Cardiac fibroblast (primary cell): ENCODE measurements at places on chromosomes 1 and 21.

GRCh38 chr1:159352436-159352835 is 50.3 kb downstream of the FCER1A start:
- no peak for DNase-seq

DNA sequence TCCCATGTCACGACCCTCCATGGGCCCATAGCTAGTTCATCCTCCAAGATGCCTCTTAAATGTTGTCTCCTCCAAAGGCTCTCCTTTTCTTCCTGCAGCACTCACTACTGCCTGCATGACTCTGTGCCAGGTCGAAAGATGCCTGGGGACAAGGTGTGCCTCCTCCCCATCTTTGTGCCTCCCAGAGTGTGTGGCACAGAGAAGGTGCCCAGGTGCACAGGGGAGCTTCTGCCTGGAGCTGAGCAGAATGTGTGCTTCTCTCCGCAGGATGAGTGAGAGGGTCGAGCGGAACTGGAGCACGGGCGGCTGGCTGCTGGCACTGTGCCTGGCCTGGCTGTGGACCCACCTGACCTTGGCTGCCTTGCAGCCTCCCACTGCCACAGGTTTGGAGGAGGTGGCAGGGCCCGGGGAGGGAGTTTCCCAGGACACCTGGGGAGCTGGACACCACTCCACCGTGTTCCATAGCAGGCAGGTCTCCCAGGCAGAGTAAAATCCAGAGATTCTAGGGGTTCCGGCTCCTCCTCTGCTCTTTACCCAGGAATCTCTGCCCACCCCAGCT is 6.9 kb upstream of the PPM1J start:
- no peak for DNase-seq

DNA sequence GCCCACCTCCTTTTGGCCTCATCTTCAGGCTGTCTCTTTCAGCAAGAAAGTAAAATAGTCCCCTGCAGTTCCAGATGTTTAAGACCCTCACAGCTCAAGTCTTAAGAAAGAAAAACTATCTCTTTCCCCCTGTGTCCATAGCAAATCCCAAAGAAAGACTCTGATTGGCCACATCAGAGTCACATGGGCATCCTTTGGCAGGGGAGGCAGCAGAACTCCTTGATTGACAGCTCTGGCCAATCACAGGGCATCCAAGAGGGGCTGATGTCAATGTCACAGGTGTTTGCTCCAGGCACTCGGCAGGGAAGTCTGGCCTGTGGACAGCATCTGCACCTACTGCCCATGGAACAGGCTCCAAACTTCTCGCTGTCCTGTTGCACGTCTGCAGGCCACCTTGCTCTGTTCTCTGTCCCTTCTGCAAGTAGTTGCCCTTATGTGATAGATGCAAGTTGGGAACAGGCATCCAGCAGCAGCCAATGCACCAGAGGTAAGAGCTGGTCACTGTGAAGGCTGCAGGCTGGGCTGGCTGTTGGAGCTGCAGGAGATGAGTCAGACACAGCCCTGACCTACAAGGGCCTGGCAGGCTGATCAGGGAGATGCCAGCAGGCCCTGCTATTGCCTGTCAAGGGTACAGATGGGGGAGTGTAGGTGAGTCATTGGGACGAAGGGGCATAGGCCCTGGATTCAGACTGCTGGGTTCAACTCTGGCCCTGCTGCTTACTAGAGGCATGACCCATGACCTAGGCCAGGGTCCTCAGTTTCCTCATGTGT is 96.8 kb upstream of the TMEM51 start:
- DNase-seq, result peak; percentile 35

DNA sequence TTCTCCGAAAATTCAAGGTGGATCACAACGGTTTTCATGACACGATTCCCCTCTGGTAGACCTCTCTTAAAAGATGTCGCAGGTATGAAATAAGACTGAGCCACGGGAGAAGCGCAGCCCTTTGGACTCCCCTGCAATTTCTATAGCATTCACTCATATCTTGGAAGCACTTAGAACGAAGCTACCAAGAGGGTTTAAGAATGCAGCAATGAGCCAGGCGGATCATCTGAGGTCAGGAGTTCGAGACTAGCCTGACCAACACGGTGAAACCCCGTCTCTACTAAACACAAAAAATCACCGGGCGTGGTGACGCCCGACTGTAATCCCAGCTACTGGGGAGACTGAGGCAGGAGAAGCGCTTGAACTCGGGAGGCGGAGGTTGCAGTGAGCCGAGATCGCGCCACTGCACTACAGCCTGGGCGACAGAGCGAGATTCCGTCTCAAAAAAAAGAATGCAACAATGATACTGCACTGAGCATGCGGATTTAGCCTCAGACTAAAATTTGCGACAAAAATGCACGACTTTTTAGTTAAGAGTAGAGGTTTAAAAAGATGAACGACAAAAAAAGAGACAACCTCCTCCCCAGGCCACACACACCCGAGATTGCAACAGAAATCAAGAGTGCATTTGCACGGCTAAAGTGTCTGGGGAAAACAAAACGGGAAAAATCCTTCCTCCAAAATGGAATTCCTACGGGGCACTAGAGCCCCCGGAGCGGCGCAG is 743 bp downstream of the TOMM20 start:
- no peak for DNase-seq

DNA sequence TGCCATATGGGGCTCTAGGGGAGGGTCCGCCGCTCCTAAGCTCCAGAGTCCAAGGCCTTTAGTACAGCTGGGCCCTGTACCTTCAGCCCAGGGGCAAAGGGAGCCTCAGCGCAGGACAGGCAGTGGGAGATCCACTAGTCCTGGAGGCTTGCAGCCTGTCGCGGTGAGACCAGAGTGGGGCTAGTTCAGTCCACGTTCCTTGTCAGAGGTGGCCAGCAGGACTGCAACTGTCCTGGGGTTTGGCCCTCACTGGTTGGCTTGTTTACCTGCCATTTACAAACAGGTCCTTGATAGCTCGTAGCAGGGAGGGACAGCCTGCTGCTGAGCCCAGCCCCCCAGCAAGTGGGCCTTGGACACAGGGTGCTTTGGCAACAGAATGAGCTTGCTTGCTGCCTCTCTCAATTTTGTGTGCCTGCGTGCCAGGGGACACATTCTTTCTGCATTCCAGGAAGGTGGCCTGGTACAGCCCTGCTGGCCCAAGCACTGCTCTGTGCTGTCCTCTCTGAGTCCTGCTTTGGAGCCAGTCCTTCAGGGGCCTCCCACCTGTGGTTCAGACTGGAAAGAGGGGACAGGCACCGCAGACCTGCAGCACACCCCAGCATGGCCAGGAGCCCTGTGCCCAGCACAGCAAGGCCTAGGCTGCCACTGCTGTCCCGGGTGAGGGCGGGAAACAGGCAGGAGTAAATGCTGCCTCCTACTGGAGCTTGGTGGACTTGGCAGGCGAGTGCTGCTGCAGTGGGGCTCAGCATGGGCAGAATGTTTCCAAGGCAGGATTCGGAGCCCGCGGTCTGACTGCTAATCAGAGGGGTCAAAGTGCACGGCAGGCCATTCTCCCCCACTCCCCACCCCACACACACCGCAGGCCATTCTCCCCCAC is 15.2 kb downstream of the H6PD start:
- DNase-seq, result peak; percentile 64

DNA sequence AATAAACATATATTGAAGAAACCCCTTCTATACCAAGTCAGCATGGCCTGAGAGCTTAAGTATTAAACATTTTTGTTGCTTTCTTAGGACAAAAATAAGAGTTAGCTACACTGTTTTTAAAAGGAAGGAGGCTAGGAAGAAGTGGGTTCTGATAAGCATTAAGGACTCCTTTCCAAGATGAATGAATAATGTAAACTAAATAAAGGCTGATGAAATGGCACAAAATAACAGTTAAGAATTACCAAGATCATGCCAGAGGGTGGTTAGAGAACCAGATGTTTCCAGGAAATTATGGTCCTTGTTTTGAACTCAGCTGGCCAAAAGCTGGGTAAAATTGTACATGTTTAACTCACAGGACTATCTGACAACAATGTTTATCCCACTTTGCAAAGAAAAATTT is 114.1 kb upstream of the ETS2 start:
- DNase-seq, result no peak

GRCh38 chr1:183612407-183612806 is 22.1 kb upstream of the NCF2 start:
- DNase-seq, result no peak

- peak; percentile 82 for DNase-seq
These were observed 15.4 kb downstream of the ZNHIT6 start for GRCh38 chr1:85692730-85693314.

GRCh38 chr1:99643021-99643779 is 2.7 kb upstream of the PALMD start:
- no peak for DNase-seq

GRCh38 chr1:59107516-59107915 is 189.4 kb upstream of the FGGY start:
- DNase-seq, result peak; percentile 21

DNA sequence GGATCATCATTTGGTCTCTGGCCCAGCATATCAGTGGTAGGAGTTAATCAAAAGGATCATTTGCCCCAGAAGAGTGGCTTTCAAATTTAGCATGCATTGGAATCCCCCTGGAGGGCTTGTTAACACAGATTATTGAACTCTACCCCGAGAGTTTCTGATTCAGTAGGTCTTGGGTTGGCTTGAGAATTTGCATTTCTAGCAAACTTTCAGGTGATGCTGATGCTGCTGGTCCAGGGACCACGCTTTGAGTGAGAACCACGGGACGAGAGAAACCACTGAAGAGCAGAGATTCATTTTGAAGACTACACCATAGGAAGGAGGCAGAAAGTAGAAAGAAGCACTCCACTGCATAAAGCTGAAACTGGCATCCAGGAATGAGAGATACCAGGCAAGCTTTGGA is 81.3 kb upstream of the DUSP10 start:
- no peak for DNase-seq

GRCh38 chr1:155009221-155009711 is 6.7 kb downstream of the ZBTB7B start:
- no peak for DNase-seq

GRCh38 chr21:20026543-20026942 is 971.7 kb upstream of the NCAM2 start:
- no peak for DNase-seq

- peak; percentile 75 for DNase-seq
These were observed 2.0 kb downstream of the SCMH1 start for GRCh38 chr1:41239988-41240610.

- DNase-seq, result peak; percentile 1
These were observed 39.4 kb upstream of the VTCN1 start for GRCh38 chr1:117250061-117250606.

DNA sequence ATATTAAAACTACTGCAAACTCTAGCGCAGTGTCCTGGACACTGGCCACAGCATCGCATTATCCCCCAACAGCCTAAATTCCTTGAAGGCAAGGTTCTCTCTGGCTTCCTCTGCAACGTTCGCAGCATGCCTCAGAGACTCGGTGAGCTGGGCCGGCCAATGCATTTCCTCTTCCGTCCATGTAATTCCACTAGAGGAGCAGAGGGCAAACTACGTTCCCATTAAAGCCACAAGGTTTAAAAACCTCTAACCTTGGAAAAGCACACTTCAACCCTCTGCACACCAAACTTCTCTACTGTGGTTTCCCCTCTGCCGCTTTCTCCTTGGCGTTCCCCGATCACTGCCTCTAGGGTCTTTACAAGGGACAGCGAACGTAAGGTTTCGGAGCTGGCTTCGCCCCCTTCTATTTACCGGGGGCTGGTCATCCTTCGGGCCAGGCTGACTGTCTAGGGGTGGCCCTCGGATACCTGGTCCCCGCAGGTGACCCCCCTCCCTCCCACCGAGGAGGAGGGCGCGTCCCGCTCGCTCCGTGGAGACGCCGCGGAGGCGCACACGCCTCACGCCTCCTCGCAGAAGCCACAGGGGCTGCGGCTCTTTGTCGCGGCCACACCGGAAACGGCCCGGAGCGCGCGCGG is 456 bp upstream of the SMYD2 start:
- DNase-seq, result peak; percentile 60

- DNase-seq, result no peak
These were observed 5.7 kb downstream of the QSOX1 start for GRCh38 chr1:180160357-180160756.

DNA sequence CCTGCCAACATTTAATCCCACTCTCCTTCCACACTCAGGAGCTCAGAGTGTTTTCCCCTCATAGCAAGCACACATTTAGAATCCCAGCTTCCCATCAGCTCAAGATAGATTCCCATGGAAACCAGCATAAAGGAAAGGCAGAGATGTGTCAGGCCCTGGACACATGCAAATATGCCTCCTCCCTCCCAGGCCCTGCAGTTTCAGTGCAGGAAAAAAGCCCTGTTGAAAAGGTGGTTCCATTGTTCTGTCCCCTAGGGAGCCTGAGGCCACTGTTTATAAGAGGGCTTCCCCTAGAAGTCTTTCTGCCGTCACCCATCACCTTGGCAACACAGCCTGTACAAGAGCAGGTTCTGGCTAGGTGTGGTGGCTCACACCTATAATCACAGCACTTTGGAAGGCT is 3.6 kb downstream of the CACNA1S start:
- no peak for DNase-seq

GRCh38 chr1:219330001-219330400 is 156.3 kb downstream of the LYPLAL1 start:
- DNase-seq, result no peak

DNA sequence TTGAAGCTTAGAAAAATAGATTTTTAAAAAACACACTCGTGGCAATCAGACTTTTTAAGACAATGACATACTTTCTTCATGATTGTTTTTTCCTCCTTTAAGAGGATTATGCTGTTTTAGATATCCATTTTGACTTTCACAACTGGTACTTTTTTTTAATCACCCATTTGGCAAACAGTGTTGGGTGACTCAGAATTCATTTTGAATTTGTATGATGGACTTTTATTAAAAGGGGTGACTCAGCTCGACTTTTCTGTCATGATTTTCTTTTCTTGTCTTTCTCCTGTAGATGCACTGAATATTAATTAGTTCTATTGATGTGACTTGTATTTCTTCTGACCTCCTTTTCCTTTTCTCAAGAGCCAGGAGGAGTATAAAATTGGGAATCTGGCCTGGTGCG is 44.7 kb downstream of the FMN2 start:
- DNase-seq, result no peak

DNA sequence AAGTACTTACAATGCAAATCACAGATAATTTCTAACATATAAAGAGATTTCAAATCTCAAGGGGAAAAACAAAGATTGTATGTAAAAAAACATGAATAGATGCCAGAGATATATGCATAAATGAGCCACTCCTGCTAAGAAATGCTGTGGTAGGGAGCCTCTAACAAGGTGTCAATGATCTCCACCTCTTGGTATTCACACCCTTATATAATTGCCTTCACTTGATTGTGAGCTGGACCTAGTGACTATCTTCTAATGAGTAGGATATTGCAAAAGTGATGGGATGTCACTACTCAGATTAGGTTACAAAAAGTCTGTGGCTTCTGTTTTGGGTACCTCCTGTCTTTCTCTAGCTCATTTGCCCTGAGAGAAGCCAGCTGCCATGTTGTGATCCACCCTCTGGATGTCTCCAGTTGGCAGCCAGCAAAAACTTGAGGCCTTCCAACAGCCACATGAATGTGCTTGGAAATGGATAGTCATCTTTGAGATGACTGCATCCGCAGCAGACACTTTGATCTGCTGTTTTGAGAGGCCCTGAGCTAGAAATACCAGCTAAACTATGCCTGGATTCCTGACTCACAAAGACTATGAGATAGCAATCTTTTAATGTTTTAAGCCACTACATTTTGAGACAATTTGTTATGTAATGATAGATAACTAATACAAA is 196.1 kb upstream of the FGGY start:
- DNase-seq, result no peak
